ENCODE measurements at places on chromosomes 2 and 18.

DNA sequence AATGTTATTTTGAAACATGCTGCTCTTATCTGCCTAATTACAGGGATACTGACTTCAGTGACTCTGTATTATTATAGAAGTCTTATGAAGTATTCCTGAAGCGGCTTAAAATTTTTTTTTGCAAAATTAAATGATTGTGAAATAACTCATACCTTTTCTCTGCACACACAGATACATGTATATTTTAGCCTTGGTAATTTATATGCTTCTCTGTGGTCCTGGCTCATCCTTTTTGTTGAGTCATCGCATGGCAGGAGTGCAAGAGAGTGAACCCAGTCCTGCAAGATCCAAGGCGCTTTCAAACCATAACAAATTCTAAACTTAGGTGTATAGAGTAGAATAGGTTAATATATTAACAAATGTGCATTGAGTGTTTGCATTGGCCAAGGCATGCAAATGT, 8.6 kb downstream of the CCNT2 start:
- DNase-seq, result peak; percentile 42

DNA sequence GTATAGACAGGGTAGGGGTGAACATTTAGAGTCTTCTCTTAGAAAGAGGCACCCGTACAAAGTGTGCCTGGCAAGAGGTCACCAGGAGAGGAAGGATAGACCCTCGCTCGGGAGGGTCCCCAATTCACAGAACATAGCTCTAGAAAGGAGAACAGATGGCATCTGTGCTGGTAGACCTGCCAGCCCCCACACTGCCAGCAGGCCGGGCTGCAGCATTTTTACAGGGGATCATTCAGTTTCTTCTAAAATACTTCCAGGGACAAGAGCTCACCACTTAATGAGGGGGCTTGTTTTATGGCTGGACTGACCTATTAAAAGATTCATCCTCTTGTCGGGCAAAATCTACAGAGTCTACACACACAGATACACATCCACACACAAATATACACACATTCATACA, 149.9 kb downstream of the SEPTIN10 start:
- DNase-seq, result no peak

DNA sequence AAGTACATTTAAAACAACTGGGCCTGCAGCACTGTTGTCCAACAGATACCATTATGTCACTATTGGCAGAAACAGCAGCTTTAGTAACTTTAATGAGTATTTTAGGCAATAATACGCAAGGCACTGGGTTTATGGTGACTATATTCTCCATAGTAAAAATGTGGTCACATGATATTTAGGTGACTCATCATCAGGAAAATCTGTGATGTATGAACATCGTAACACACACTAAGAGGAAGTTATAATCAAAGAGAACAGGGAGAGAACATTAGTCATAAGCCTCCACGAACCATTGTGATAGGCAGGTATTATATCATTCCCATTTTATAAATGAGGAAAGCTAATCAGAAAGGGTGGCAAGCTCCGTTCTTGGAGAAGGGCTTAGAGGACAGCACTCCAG, 36.9 kb downstream of the RAPH1 start:
- peak; percentile 80 for DNase-seq

DNA sequence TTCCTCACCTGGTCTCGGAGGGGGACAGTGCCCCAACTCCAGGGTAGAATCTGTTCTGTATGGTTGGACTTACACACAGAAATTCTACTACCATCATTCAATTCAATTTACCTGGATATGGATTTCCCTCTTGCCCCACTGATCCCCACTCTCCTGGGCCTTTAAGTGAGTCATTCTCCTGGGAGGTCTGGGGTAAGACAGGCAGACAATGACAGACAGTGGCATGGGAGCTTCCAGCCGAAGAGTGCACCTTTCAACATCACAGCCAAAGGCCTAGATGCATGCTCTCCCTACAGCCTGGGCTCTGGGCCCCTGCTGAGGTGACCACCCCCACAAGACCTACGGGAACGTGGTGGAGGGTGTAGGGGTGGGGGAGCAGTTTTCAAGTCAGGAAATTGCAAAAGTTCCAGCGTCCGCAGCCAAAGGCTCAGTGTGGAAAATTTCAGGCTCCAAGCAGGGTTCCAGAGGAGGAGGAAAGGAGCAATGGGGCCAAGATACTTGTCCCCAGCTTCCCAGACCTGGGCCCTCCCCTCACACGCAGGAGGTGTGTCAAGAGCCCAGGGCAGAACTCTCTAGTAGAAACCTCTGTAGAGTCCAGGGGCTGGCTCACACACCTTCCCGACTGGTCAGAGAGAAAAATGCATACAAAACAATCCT, 296.4 kb downstream of the CYP26B1 start:
- DNase-seq, result no peak

DNA sequence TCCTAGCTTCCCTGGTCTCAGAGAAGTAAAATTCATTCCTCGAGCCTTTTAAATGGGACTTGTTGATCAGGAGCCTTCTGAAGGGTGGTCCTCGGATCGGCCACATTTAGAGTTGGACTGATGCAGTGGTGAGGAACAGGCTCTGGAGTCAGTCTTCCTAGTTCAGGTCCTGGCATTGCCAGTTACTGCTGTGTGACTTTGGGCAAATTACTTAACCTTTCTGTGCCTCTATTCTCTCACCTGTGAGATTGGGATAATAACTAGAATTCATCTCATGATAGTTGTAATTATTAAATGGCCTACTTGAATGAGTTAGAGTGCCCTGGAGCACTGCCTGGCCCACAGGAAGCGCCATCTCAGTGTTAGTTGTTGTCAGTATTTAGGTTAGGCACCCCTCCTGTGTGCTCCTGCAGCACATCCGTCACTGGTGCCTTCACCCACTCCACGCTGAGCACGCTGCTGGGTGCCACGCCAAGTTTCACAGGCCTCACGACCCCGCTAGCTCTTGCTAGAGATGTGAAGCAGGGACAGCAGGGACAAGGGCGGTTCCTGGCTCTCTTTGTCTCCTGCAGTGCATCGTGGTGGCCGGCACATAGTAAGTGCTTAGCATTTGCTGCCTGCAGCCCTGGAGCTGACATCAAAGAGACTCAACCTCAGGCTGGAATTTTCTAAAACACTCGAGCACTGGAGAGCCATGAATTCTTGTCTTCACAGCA, 122.9 kb downstream of the FAM210A start:
- no peak for DNase-seq

- no peak for DNase-seq
Measured at GRCh38 chr2:14572633-14573032, 59.9 kb upstream of the LRATD1 start.

GRCh38 chr18:62759704-62760402, 44.5 kb downstream of the PHLPP1 start:
- peak; percentile 66 for DNase-seq

GRCh38 chr2:172434821-172435605, 7.6 kb downstream of the ITGA6 start:
- peak; percentile 41 for DNase-seq

DNA sequence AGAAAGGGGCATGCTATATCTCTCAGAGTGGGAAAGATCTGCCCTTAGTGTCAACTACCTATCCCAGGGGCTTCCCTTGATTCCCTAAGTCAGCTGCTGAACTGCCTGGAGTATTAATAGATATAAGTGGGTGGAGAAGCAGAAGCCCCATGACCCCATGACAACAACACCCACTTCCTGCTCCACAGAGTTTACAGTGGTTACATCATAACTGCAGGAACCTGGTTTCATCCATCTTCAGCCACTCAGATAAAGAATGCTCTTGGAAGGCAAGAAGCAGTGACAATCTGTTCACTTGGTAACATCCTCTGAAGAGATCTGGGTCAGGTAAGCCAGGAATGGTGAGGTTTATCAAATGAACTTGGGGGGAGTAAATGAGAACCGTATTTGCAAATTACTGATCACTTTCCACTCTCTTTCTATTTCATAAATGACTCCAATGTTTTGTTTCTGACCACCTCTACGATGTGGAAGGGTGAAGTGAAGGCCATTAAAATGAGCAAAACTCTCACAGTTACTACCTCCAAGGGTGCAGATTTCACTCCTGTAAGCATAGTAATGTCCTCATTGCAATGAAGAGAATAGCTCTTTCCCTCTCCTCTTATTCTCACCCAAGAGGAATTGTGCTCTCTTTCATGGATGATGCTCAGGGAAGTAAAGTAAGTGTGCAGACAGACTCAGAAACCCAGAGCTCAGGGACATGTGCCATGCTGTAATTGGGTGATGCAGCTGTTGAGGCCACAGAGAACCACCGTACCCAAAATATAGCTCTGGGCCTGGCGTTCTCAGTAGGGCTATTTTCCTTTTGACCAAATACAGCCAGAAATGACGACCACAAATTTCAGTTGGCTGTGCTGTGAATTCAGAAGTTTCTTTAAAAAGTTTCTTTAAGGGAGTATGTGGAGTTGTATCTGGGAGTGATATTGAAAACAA, 192.8 kb upstream of the APCDD1 start:
- no peak for DNase-seq

DNA sequence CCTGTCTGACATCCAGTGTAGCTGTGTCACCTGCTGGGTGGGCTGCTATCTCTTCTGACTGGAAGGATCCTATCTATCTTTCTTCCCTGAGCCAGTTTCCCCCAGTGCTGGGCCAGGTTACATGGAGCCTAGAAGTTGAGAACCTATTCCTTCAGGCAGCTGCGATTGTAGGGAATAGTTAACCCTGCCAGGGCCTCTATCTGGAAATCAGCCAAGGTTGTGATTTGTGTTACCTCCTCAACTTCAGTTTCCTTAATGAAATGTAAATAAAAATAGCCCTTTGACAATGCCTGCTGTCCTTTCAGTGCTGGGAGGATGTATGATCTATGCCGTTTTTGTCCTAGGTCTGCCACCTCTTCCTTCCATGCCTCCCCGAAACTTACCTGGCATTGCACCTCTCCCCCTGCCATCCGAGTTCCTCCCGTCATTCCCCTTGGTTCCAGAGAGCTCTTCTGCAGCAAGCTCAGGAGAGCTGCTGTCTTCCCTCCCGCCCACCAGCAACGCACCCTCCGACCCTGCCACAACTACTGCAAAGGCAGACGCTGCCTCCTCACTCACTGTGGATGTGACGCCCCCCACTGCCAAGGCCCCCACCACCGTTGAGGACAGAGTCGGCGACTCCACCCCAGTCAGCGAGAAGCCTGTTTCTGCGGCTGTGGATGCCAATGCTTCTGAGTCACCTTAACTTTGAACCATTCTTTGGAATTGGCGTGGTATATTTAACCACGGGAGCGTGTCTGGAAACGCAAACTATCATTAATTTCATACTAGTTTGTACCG, 36.6 kb downstream of the GORASP2 start:
- peak; percentile 74 for DNase-seq

GRCh38 chr2:122007577-122007976, 252.1 kb downstream of the TSN start:
- no peak for DNase-seq

DNA sequence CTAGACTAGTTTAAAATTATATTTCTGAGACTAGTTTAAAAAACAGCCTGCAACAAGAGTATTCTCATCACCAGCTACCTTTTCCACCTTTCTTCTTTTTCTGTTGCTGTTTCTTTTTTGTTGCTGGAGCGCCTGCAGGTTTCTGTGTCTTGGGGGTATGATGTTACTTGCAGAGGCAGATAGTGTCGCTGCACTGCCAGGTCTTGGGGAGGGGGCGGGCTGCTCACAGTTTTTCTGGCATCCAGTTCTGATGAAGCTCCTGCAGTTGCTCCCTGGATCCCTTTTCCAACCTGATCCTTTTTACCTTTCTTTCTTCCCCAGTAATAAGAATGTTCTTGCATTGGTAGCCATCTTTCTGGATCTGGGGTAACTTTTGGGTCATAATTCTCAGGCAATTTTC, 8.0 kb upstream of the C18orf32 start:
- no peak for DNase-seq

- DNase-seq, result no peak
Measured at GRCh38 chr2:140808820-140809219, 1322.0 kb downstream of the LRP1B start.

- DNase-seq, result no peak
Measured at GRCh38 chr2:37653805-37654378, 17.6 kb downstream of the CDC42EP3 start.

- peak; percentile 56 for DNase-seq
Measured at GRCh38 chr2:216350214-216350791, 22.0 kb downstream of the MARCHF4 start.

- no peak for DNase-seq
Measured at GRCh38 chr2:147600223-147600622, 244.6 kb upstream of the ACVR2A start.

DNA sequence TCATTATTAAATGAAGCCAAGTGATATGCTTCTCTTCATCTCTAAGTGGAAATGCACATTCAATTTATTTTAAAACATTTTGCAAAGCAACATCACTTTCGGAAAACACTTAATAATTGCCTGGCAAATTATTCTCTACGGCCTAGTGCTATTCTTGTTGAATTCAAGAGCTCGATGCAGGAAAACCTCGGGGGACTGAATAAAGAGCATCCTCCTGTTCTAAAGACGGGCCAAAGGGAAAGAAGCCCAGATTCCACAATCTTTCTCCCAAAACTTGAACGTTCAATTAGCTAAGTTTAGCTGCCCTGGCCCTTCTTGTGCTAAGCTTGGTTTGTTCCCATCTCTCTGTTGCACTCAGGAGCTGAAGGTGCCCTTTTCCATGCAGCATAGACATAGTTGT, 23.2 kb upstream of the SEH1L start:
- no peak for DNase-seq

GRCh38 chr2:118168615-118169014, 80.3 kb downstream of the INSIG2 start:
- DNase-seq, result no peak

GRCh38 chr2:167843657-167844056, 403.7 kb downstream of the STK39 start:
- no peak for DNase-seq

- DNase-seq, result no peak
Measured at GRCh38 chr18:33702625-33703024, 124.6 kb downstream of the ASXL3 start.

DNA sequence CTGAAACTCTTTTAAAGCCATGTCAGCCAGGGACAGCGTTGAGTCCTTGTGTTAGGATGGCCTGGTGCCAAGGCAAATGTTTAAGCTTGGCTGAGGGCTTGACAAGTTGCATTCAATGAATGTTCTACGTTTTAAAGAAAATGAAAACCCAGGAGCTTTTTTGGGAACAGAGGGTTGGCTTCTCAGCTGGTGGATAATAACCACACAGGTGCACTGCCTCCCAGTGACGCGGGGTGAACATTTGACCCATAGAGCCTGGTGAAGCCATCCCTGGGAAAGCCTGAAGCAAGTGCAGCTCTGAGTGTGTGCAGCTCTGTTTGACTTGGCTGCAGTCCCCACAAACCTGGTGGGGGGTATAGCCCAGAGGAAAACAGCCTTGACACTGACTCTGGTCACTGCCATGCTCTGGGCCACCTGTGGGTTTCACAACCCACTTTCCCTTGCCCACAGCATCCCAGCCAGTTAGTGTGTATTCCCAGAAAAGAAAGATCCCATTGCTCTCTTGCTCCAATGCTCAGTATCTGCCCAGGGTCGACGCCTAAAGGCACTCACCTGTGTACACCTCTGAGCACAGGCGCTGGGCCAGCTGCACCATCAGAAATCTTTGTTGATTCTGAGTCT, 874.9 kb downstream of the RNF144A start:
- DNase-seq, result peak; percentile 44

DNA sequence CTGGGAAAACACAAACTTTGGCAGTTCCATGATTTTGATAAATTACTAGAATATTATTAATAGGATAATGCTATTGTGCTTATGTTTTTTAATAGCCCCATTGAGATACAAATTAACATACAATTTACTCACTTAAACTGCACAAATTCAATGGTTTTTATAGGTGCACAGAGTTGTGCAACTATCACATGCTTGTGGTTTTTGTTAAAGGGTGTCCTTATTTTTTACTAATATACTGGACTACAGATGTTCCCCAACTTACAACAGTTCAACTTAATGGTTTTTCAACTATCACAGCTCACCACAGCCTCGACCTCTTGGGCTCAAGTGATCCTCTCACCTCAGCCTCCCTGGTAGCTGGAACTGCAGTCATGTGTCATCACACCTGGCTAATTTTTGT, 76.6 kb downstream of the OSBPL1A start:
- DNase-seq, result no peak

Data from astrocyte of the spinal cord (primary cell).